Sciatic nerve (tissue), 2 donors: ENCODE measurements at places on chromosomes 11 and 22.

DNA sequence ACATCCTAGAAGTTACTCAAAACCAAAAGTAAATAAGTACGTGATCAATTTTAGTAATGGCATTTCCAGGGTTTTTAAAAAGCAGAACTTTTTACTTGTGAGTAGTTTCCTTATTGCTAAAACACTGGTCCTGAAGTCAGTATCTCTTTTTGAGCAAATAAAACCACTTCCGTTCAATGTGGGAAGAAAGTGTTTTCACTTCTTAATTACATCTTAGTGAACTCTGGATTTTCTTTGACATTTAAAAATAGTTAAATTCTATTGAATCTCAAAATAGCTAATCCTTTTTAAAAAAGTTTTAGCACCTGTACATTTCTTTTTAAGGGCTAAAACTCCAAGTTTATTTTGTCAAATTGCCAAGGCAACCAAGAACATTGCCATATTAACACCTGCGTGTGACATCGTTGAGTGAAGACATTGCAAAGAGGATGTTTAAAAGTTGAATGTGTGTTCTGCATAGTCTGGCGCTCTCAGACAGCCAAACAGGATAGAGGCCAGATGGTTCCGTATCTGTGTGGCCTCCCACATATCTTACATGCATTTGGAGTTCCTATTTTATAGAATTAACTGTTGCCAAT, 17.2 kb upstream of the OR5B21 start:
- no peak for DNase-seq

DNA sequence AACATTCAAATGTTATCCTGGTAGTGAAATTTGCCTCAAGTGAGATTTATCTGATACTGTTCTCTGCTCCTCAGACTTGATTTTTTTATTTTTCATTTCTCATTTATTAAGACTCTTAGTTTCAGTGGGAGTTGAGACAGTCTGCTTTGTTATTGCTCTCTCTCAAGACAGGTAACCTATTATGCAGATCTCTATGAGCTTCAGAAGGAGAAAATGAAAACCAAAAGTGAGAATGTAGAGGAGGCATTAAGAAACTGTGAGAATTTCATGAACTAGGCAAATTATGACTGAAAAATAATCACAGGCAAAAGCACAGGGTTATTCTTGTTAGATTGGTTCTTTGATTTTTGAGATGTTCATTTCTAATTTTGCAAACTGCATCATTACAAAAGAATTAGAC, 290.0 kb upstream of the CHORDC1 start:
- no peak for DNase-seq

DNA sequence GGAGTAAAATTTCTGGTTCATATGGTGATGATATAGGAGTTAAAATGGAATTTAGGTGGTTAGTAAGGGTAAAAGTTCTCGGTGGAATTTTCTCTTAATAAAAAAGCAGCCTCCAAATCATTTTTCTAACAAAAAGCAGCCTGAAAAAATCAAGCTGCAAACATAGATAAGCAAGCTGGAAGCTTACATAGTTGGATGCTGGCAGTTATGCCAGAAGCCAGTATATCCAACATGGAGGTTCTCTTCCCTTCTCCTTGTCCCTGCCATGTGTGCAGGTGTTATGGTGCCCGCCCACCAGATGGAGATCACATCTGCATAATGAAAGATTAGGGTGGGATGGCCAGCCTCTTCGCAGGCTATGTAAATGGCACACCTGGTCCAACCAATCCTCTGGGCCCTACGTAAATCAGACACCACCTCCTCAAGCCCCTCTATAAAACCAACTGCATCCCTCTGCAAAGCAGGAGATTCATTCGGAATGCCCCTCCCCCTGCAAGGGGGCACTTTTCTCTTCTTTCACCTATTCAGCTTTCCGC, 22.4 kb downstream of the PIWIL3 start:
- no peak for DNase-seq

DNA sequence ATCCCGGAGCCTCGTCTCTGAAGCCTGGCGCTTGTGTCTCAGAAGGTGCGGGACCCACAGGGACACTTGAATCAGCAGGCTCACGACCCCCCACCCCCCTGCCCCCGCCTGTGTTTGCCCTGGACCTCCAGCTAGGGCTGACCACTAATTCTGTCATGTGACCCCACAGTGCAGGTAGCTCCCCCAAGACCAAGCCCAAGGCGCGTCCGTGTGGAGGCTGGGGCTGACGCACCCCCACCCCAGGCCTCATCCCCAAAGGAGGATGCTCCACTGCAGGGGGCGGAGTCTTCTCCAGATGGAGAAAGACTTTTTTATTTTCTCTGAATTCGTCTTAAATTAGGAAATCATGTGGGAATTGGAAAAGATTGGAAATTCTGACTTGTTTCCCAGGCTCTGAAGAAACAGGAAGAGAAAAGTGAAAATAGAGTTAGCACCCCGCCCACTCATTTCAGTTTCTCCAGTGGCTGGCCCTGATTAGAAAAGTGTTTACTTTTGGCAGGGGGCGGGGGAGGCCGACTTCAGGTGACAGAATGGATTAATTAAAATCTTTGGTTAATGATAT, 1.0 kb upstream of the RELA start:
- peak; percentile 88 for DNase-seq

DNA sequence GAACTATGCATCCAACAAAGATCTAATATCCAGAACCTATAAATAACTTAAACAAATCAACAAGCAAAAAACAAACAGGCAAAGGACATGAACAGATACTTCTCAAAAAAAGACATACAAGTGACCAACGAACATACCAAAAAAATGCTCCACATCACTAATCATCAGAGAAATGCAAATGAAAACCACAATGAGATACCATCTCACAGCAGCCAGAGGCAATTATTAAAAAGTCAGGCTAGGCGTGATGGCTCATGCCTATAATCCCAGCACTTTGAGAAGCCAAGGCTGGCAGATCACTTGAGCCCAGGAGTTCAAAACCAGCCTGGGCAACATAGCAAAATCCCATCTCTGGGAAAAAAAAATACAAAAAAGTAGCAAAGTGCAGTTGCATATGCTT, 10.7 kb downstream of the SAA4 start:
- DNase-seq: no peak

DNA sequence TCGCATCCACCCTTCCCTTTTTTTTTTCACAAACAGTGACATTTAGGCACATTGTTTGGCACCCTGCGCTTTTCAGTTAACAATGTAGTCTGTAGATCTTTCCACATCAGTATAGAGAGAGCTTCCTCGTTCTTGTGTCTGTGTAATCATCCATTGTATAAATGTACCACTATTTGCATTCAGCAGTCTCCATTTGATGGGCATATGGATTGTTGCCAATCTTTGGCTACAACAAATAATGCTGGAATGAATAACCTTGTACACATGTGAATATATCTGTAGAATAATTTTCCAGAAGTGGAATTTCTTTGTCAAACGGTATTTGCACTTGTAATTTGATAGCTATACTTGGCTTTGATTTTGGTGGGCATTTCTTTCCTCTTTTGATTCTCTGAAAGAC, 17.1 kb downstream of the MPEG1 start:
- DNase-seq: no peak

GRCh38 chr11:110629594-110629993, 82.6 kb downstream of the ARHGAP20 start:
- DNase-seq: no peak

DNA sequence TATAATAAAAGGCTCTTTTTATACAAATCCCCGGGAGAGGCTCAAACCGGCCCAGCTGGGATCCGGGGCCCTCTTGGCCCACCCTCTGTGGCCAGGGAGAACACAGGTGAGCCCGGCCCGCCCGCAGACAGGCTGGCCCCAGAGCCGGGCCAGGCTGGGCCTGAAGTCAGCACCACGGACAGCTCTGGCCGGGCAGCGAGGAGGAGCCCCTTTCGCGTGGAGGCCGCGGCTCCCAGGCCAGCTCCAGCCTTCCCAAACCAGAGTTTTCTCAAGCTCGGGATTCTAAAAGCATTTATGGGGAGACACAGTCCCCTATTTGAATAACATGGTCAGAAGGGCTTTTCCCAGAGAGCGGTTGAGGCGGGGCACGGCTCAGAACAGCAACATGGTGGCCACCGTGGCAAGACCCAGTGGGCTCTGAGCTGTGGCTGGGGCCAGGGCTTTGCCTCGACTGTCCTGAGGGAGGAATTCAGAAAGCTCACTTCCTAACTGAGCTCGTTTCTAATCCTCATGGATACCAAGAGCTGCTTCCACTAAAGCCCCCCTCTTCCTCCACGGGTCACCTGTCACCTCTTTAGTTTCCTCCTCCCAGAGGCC, 115.4 kb downstream of the BRD1 start:
- peak; percentile 30 for DNase-seq

- DNase-seq: no peak
Measured at GRCh38 chr11:101872171-101872882, 42.5 kb upstream of the CEP126 start.

GRCh38 chr22:27911330-27911729, 7.7 kb downstream of the PITPNB start:
- DNase-seq: no peak

- DNase-seq: peak; percentile 90
Measured at GRCh38 chr11:118911880-118912741, 13.6 kb downstream of the BCL9L start.

DNA sequence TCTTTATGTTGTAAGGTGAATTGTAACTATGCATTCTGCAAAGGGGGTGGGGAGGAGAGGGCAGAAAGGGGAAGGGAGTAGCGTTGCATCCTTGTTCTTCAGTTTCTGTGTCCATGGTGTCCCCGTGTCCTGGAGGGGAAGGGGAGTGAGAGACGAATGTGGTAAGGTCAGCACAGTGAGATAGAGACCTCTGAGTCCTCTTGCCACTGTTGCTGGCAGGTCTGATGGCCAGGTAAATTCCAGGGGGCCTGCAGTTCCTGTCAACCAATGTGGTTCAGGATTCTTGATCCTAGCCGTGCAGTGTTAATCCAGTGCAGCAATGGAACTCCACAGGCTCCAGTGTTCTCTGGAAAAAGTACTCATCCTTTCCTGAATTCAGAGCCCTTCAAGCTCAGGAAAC, 14.6 kb upstream of the ADSL start:
- no peak for DNase-seq

GRCh38 chr11:6414874-6415328, 4.0 kb downstream of the APBB1 start:
- DNase-seq: no peak

DNA sequence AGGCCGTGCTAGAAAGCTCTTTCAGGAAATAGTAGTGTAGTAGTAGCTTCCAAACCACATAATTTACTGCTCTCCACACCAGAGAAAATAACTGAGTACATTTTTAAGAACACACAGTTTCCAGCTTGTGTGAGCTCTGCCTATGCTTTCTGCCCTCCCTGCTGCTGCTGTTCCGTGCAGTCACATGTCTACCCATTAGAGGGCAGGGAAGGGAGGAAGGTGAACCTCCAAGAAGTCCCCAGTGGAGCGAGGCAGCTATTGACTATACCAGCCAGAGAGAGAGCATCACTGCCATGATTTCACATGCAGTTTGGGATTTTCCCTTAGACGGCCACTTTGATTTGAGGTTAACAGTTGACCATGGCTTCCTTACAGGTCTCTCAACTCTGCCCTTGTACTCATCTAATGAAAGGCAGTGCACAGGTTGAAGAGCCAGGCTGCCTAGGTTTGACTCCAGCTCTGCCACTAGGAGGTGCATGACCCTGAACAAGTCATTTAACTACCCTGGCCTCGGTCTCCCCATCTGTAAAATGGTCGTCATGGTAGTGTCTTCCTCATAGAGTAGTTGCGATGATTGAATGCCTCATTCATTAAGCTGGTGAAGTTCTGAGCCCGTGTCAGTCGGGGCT, 19.7 kb upstream of the CTTN start:
- DNase-seq: no peak

- no peak for DNase-seq
Measured at GRCh38 chr11:122747351-122747781, 90.9 kb upstream of the CRTAM start.

GRCh38 chr22:46582281-46582933, 37.8 kb upstream of the GRAMD4 start:
- peak; percentile 37 for DNase-seq

DNA sequence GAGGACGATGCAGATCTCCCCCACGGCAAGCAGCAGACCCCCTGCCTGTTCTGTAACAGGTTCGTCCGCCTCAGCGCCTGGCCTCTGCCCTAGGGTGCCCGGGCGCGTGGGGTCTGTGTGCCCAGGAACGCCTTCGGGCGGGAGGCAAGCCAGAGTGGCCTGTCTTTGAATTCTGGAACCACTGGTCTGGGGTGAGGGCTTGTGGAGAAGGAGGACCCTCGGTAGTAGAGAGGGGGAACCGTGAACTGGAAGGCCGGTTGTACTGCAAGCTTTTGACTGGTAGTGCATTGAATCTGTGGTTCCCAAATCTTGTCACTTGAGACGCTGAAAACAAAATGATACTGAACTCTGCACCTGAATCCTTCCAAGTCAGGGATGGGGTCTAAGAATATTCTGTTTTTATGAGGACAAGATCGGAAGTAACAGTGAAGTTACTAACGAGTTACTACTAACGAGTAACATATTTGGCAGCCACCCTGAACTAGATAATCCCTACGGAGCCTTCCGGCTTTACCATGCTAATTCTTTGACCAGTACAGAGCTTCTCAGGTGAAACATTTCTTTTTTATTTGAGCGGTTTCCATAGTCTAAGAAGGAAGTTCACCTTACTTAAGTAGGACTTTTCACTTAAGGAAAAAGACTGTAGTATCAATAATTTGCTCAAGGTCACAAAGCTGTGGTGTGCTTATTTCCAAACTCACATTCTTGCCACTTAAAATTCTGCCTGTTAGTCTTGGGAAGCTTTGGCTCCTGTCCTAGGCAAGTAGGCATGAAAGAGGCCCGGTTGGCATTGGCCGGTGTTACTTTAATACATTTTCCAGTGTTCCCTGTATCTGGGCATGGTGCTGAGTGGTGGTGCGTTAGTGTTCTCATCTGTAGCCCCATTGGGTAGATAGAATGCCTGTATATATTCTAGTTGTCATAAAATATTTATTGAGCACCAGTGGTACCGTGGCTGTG, 860 bp downstream of the PRMT3 start:
- DNase-seq: no peak

DNA sequence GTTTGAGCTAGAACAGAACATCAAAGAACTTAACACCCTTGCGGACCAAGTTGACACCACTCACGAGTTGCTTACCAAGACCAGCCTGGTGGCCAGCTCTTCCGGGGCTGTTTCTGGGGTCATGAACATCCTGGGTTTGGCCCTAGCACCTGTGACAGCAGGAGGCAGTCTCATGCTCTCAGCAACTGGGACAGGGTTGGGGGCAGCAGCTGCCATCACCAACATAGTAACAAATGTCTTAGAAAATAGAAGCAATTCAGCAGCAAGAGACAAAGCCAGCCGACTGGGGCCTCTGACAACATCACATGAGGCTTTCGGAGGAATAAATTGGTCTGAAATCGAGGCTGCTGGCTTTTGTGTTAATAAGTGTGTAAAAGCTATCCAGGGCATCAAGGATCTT, 8.7 kb downstream of the APOL5 start:
- no peak for DNase-seq

- DNase-seq: no peak
Measured at GRCh38 chr11:84413549-84413948, 1127.4 kb upstream of the CCDC90B start.

GRCh38 chr11:30553521-30554110, 32.5 kb downstream of the MPPED2 start:
- DNase-seq: no peak

GRCh38 chr11:113623114-113623513, 83.0 kb downstream of the TMPRSS5 start:
- no peak for DNase-seq

GRCh38 chr22:25346859-25347751, 127.7 kb downstream of the CRYBB2 start:
- DNase-seq: no peak

GRCh38 chr11:78339483-78339882, 78.1 kb downstream of the GAB2 start:
- DNase-seq: no peak
